ENCODE measurements at places on chromosomes 2 and 18.
A peak's percentile ranks its signal among the peaks of the same experiment; 100 is the strongest.

DNA sequence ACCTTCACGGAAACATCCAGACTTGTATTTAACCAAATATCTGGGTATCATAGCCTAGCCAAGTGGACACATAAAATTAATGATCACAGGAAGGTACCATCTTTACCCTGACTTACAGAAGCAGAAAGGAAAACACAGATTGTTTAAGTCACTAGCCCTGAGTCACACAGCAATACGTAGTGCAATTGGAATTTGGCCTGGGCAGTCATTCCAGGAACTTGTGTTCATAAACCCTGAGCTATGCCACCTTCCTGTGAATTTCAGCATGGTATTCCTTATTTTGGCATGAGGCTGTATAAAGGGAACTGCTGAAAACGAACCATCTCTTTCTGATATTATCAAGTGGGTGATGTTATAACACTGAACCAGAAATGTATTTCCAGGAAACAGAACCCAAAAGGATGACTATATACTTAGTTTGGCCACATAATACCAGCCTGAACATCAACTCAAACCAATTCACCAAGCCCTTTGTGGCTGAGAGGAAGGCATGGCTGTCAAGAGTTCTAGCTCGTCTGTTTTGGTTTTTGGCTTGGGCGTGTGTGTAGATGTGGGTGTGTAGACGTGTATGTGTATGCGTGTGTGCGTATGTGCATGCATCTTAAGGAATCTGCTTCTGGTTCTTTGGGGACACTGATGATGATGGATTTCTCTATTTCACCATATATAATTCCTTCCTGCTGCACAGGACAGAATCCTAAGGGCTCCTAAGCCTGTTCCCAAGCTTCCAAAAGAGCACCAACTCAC is 533.4 kb upstream of the ID2 start:
- DNase-seq, result no peak

GRCh38 chr2:69993048-69993565 is 31.7 kb upstream of the ASPRV1 start:
- DNase-seq, result no peak

- DNase-seq, result no peak
These were observed 1.9 kb downstream of the NEMP2 start for GRCh38 chr2:190532581-190532980.

GRCh38 chr2:127117603-127118002 is 10.6 kb upstream of the BIN1 start:
- DNase-seq, result no peak

- no peak for DNase-seq
These were observed 90.5 kb upstream of the FHL2 start for GRCh38 chr2:105489168-105489878.

DNA sequence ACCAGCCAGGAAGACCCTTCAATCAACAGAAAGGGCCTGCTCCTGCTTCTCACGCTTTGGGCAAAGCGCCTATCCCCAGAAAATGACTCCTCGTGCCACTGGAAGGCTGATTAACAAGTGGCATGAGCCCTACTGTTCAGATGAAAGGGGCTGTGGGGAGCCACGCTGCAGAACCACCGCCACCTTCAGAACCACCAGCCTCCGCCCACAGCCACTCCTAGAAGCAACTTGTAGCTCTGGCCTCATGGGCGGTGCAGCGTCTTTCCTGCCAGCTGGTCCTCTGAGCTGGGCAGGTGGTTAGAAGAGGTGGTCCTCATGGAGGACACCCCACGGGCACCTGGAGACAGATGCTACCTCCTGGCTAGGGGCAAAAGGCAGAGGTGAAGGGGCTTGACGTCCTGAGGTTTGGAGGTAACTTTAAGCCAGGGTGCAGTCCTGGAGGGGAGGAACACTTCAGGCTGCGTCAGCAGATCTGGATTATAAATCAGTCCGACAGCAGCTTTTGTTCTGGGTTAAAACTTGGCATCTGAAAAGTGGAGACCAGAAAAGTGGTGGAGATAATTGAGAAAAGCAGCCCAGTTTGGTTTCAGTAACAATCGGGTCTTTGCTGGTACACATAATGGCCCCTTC is 861 bp upstream of the SEMA4C start:
- DNase-seq, result peak; percentile 50

- DNase-seq, result no peak
These were observed 203.5 kb upstream of the SALL3 start for GRCh38 chr18:78776151-78776550.

- DNase-seq, result no peak
These were observed 266.7 kb downstream of the SH3BP4 start for GRCh38 chr2:235218486-235218907.

DNA sequence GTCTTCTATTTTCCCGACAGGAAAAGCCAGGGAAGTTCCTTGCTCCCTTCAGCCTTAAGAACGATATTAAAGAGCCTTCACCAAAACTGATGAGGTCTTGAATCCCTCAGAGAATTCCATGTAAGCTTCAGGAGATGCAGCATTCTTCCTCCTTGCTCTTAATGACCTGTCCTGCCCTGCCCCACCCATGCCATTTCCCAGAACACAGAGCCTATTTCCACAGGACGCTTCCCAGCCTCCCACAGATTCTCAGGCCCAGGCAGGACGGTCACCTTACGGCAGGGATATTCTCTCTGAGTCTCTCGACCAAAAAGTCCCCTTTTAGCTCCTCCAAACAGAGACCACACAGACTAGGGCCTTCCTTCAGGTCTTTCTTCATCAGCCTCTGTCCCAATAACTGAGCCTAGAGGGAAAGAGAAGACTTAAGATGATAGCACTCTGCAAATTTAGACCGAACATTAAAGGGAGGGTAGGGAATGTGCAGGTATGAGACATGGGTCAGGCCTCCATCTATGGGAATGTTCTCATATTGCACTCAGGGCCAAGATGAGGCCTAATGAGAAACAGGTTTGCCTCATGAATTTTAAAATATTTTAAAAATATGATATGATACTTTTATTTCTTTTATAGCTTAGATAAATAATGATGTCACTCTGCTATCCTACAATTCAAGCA is 62.1 kb downstream of the COBLL1 start:
- DNase-seq, result no peak

DNA sequence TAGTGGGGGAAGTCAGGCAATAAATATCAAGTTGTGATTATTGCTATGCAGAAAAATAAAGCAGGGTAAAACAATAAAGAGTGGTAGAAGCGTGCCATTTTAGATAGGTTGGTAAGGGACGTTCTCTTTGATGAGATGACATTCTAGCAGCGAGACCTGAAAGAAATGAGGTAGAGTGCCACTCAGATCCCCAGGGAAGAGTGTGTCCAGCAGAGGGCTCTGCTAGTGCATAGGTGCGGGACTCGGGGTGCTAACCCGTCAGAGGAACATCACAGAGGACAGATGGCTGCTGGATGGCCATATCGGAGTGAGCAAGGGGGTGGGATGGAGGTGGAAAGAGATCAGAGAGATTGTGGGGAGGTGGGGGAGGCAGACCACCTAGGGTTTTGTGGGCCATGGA is 16.3 kb upstream of the GTF2A1L start:
- DNase-seq, result no peak
